ENCODE measurements at places on chromosomes 6 and 20. TPM values are rescaled to one million over a fixed set of nuclear protein-coding genes. Genes with fewer than 3 reads are reported as not detected.

The B3GALT4 gene
- 4.1 TPM for polyA plus RNA-seq

The GJA10 gene
- not detected for polyA plus RNA-seq

The DNMT3B gene
- polyA plus RNA-seq: 8.0 TPM

The FIG4 gene
- polyA plus RNA-seq: 27.4 TPM

The AVP gene
- not detected for polyA plus RNA-seq

The EYS gene
- 0.43 TPM for polyA plus RNA-seq

The SEMG1 gene
- not detected for polyA plus RNA-seq

The MYLK2 gene
- 0.89 TPM for polyA plus RNA-seq

The SNAI1 gene
- polyA plus RNA-seq: 15.2 TPM

The MAP1LC3A gene
- 20.0 TPM for polyA plus RNA-seq

The PCK1 gene
- 4.1 TPM for polyA plus RNA-seq

The PDE7B gene
- polyA plus RNA-seq: 10.0 TPM

The KCNQ2 gene
- 3.7 TPM for polyA plus RNA-seq

The IP6K3 gene
- polyA plus RNA-seq: 0.96 TPM

The PRICKLE4 gene
- 6.5 TPM for polyA plus RNA-seq

The EFCAB8 gene
- polyA plus RNA-seq: 0.13 TPM

The APCDD1L gene
- polyA plus RNA-seq: 16.0 TPM

The PAK1IP1 gene
- polyA plus RNA-seq: 23.6 TPM

The PRL gene
- not detected for polyA plus RNA-seq

The FKBP1C gene
- 5.0 TPM for polyA plus RNA-seq

The SALL4 gene
- 4.4 TPM for polyA plus RNA-seq

The YWHAB gene
- polyA plus RNA-seq: 231 TPM

The GRM4 gene
- 0.61 TPM for polyA plus RNA-seq

The TNFRSF6B gene
- 1.6 TPM for polyA plus RNA-seq

The BNIP5 gene
- 0.09 TPM for polyA plus RNA-seq

The HUS1B gene
- polyA plus RNA-seq: 0.29 TPM

The MYL9 gene
- 232 TPM for polyA plus RNA-seq

The DAAM2 gene
- polyA plus RNA-seq: 28.7 TPM

The CAP2 gene
- polyA plus RNA-seq: 11.7 TPM

The OR12D3 gene
- not detected for polyA plus RNA-seq

The TFAP2A gene
- polyA plus RNA-seq: 26.3 TPM

The SLC17A2 gene
- 0.69 TPM for polyA plus RNA-seq

The CYP21A2 gene
- 0.70 TPM for polyA plus RNA-seq
